ENCODE measurements at places on chromosomes 11 and 22.

DNA sequence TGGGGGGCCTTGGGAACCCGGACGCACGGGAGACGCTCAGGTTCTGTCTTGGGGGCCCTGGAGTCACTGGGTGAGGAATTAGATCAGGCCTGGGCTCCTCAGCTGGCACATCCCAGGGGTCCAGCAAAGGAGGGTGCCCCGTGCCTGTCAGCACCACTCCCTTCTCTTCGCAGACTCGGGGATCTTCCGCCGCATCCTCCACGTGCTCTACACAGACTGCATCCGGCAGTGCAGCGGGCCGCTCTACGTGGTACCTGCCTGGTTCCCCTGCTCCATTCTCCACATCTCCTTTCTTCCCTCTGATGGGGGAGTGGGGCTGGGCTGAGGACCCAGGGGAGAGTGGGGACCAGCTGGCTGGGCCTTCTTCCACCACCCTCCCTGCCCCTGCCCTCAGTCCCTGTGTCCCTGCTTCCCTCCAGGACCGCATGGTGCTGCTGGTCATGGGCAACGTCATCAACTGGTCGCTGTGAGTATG is 6.7 kb upstream of the TAGLN start:
- no peak for DNase-seq

DNA sequence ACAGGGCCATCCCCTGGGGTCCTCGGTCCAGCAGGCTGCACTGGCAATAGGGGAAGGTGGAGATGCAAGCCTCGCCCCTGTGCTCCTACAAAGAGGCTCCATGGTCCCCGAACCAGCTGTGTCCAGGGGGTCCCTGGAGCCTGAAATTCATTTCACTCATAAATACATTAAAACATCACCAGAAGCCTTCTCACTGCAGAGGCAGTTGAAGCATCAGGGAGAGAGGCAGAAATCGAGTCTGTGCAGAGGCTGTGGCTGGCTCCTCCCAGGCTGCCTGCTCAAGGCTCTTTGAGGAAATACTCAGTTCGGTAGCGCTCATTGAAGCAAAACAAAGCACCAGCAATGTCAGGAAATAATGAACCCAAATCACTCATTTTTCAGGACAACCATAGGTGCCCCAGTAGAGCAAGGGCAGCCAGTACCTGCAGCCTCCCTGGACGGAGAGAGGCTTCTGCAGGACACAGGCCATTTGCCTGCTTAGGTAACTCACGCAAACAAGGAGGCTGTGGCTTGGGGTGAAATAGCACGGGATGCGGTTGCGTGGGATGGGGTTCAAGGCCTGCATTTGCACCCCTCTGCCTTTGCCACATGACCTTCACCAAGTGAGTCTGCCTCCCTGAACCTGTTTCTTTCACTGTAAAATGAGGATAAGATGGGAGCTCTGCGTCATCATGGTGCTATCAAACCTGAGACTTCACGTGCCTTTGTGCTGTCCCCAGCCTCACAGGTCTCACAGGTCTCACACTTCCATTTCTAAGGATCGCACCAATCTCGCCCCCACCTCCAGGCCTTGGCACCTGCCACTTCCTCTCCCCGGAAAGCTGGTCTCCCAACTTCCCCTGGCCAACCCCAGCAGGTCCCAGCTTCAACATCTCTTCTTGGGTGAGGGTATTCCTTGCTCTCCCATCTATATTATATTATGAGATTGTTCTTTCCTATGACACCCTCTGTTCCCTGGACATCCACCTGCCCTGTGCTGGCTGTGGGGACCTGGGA is 84.3 kb upstream of the SHISAL1 start:
- no peak for DNase-seq

DNA sequence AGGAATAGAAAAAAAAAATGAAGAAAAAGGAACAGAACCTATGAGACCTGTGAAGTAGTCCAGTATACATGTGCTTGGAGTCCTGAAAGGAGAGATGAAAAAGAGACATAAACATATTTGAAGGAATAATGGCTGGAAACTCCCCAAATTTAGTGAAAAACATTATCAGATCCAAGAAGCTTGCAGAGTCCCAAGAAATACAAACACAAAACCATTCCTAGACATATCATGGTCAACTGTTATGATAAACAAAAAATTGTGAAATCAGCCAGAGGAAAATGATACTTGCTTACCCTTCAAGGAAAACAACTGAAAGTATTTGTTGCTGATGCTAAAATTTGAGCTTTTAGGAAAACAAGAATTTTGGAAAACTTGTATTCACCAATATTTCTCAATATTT is 250.1 kb downstream of the DDX10 start:
- no peak for DNase-seq

DNA sequence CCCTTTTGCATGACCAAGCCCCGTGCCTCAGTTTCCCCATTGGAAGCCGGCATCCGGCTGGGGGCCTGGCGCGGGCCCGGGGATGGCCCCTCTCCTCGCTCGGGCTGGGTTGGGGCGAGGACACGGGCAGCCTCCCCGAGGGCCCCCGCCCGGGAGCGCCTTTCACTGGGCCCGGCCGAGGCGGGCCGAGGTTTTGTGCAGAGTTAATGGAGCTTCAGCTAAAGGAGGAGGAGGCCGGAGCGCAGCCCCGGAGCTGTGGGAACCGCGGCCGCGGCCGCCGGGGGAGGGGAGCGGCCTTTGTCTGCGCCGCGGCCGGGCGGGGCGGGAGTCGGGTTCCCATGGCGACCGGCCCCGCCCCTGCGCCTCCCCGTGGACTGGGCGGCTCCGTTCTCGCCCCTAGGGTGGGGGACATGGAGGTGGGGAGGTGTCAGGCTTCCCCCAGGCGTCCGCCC is 1.4 kb upstream of the MAPK11 start:
- DNase-seq, result peak; percentile 68

DNA sequence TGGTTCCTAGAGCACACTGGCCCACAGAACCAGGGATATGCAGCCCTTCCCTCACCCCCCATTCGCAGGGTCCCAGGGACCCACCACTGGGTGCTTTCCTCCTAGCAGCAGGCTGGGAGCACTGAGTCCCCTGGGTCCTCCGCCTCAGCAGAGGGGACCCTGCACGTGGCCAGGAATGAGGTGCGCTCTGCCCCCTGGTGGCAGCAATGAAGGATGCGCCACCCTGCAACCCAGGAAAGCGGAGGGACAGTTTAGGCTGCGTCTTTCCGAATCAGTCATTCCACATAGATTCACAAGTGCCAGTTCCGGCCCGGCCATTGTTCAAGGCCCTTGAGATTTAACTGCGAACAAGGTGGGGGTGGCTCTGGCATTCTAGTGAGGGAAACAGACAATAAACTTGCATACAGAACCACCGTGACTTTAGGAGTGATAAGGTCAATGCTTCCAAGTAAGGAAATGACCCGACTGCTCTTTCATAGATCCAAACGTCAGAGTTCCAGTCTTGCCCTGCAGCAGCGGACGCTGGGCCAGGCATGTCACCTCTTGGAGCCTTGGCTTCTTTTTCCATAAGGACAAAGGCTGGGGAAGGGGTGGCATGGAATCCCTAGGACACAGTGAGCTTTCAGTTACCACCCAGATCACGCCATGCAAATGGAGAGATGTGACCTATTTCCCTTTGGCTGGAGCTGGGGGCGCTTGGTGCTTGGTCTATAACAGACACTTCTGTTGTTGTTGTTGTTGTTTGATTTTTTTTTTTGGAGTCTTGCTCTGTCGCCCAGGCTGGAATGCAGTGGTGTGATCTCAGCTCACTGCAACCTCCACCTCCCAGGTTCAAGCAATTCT is 7.7 kb downstream of the RIN1 start:
- DNase-seq, result peak; percentile 80

DNA sequence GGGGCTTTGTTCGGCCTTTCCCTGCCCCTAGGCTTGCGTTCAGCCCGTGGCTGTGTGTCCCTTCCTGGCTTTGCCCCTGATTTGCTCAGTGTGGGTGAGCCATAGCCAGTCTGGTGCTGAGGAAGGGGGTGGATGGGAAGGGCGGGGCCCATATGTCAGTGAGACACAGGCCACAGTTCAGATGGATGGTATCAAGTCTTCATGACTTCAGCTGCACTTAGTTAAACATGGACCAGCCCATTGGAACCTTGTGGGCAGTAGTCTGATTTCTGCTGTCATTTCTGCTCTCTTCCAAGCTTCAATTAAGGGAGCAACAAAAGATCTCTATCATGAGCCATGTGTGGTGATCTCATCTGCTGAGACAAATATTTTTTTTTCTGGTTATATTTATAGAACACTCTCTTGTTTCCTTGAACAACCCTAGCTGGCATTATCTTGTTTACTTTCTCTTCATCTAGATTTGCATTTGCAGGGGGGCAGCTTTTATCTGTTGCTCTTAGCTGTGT is 21.6 kb upstream of the PEX26 start:
- DNase-seq, result peak; percentile 78

DNA sequence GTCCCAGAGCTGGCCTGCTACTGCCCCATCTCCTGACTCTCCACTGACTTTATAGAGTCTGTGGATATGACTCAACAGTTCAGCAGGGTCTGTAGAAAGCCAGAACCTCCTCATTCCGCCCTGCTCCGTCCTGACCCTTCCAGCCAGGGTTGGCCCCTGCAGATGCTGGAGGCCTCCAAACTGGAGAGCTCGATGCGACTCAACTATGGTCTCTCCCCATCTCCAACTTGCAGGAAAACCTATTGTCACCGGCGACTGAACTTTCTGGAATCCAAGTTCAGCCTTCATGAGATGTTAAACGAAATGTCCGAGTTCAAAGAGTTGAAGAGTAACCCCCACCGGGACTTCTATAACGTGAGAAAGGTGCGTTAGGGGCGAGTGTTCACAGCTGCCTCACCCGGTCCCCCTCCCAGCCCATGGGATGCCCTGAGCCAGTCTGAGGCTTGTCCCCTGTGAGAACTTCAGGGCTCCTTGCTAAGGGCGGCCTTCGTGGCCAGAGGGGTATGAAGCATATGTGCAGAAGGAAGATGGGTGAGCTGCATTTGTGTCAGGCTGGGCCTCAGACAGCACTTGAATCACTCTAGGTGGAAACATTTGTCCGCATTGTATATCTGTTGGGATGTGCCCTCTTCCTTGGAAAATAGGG is 32.1 kb downstream of the AMPD3 start:
- DNase-seq, result no peak

- DNase-seq, result peak; percentile 78
Measured at GRCh38 chr11:113188371-113188834, 126.0 kb upstream of the TTC12 start.

- peak; percentile 81 for DNase-seq
Measured at GRCh38 chr11:86176165-86176884, 68.2 kb upstream of the EED start.

DNA sequence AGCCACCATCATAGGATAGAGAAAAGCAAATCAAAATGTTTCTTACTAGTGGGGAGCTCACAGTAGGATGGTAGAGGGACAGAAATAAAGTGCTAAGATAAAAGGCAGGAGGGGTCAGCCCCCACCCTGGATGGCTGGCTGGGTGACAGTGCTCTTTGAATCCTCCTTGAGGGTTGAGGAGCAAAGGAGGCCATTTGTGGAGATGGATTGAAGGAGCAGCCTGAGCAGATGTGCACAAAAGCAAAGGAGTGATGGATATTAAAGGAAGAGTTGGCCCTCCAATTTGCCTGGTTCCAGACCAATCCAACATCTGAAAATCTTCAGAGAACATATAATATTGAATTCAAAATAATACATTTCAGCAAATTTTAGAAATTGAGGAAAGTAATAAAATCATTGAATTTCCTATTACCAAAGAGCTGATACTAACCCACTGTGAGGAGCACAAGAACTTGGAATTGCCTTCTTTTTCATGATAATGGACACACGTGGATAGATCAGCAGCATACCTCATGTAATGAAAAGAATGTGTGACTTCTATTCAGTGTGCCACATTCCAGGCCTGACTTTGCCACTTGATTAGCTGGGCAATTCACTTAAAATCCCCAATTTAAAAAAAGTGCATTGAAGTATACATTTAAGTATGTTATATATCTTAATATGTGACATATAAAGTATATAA is 287.0 kb downstream of the FAT3 start:
- no peak for DNase-seq

DNA sequence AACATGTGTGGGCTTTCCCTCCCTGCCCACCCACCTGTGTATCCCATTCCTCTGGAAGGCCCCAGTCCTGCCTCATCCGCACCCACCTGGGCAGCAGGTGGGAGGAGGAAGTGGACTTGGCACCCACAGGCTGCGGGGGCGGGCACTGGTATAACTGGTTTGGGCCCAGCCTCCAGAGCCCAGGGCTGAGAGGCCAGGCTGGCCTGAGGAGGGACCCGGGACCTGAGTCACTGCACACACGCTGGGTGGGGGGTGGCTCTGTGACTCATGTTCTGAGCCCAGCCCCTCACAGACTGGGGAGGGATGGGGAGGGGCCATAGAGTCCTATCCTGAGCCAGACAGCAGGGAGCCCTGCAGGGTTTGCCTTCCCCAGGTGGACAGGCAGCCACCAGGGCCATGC is 16.7 kb downstream of the PHLDA2 start:
- DNase-seq, result no peak

DNA sequence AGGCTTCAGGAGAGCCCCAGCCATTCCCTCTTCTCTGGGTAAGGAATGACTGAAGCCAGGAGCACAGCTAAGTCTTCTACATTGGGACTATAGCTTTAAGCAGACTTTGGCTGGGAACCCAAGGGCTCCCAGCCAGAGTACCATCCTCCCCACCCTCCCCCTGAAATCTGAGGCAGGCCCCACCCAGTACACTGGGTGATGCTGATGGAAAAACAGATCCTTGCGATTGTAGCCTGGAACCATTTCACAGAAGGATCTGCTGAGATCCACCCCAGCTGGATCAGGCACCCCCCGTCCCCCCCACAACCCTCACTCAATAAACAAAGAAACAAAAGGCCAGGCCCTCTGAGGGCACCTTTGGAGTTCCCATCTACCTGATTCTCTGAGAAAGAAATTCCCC is 39.8 kb downstream of the IL18BP start:
- DNase-seq, result no peak

GRCh38 chr22:36541831-36542411 is 13.0 kb upstream of the EIF3D start:
- peak; percentile 44 for DNase-seq

GRCh38 chr11:134581966-134582769 is 170.1 kb upstream of the B3GAT1 start:
- DNase-seq, result peak; percentile 8

GRCh38 chr11:12961615-12962014 is 47.5 kb upstream of the RASSF10 start:
- no peak for DNase-seq

DNA sequence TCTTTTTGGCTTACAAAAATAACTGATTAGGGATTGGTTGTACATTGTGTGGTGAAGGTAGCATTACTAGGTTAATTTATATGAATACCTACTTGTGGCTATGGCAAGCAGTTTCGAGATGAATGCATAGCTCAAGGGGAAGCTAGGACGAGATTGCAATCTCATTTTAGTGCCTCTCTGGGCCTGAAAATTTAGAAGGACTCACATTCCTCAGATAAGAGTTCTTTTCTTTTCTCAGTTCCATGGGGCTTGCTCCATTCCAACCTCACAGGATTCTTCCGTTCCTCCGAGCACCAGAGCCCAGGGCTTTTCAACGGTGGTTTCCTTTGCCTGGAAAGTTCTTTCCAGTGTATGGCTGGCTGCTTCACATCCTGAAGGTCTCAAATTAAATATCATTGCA is 82.1 kb downstream of the CECR2 start:
- no peak for DNase-seq

- DNase-seq, result no peak
Measured at GRCh38 chr11:20243974-20244373, 83.7 kb upstream of the DBX1 start.
